ENCODE measurements at places on chromosomes 16 and 17.

GRCh38 chr17:21165922-21166594, 39.3 kb downstream of the DHRS7B start:
- no peak for DNase-seq

DNA sequence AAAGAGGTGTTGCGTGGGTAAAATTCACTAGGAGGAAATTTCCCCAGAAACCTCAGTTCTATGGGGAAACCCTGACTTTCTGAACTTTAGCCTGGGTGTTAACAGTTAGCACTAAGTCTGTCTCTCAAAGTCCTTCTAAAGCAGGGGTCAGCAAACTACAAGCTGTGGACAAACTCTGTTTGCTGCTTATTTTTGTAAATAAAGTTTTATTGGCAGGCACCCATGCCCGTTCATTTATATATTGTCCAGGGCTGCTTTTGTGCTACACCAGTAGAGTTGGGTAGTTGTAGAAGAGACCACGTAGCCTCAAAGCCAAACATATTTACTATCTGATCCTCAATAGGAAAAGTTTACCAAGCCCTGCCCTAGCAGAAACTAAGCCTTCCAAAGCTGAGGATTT, 159.7 kb downstream of the USP31 start:
- DNase-seq: no peak

GRCh38 chr16:77674888-77675287, 47.4 kb upstream of the NUDT7 start:
- DNase-seq: no peak

DNA sequence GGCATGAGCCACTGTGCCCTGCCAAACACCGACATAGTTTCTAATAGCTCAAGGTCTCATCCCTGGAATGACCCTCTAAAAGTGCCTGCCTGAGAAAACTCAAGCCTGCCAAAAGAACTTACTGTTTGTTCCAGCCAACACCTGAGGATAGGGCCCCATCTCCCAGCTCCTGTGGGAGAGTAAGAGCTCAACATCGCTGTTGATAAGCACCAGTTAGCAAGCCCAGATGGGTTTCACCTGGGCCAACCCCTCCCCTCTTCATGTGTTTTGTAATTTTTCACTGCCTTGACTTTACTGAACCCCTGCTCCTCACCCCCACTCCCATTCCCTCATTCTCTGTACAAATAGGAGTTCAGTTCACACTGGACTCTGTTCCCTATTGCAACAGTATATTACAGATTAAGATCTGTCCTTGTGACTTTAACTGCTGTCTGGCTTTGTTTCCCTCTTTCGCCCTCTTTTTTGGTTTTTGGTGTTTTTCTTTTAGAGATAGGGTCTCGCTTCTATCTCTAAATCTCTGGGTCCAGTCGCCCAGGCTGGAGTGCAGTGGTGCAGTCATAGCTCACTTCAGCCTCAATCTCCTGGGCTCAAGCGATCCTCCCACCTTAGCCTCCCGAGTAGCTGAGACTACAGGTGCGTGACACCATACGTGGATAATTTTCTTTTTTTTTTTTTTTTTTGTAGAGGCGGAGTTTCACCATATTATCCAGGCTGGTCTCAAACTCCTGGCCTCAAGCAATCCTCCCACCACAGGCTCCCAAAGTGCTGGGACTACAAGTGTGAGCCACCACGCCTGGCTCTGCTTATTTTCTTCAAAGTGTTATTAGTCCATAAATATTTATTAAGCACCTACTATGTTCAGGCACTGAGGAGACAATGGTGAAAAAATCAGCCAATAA, 12.3 kb downstream of the NUPR1 start:
- DNase-seq: no peak

GRCh38 chr16:66798161-66798560, 3.2 kb downstream of the TERB1 start:
- no peak for DNase-seq

DNA sequence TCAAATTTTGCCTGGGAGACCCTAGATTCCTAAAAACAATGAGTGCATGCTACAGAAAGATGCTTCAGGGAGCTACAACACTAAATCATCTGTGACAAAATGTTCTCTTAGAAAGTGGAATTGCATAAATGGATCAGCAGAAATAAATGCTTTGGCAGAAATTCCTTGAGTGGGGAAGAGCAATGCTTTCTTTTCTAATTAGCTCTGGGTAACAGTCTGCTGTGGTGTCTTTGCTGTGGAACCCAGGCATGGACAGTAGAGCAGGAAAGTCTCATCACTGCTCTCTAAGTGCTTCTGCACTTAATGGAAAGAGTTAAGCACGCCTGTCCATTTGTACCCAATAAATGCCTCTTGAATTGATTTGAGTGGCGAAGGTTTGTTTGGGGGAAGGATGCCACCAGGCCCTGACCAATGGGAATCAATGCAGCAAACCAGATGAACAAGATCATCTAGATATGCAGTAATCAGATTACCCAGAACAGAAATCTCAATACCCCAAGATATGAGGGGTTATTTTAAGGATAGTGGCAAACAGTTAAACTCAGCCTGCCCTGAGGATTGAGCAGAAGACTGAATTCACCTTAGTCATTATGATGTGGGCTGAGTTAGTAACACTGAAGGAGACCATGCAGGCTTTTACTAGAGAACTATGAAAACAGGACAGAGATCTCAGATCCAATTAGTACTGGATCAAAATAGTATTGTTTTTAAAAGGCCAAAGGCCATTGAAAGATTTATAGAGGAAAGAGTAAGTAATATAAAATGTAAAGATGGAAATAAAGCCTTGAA, 13.6 kb downstream of the HLF start:
- DNase-seq: no peak

DNA sequence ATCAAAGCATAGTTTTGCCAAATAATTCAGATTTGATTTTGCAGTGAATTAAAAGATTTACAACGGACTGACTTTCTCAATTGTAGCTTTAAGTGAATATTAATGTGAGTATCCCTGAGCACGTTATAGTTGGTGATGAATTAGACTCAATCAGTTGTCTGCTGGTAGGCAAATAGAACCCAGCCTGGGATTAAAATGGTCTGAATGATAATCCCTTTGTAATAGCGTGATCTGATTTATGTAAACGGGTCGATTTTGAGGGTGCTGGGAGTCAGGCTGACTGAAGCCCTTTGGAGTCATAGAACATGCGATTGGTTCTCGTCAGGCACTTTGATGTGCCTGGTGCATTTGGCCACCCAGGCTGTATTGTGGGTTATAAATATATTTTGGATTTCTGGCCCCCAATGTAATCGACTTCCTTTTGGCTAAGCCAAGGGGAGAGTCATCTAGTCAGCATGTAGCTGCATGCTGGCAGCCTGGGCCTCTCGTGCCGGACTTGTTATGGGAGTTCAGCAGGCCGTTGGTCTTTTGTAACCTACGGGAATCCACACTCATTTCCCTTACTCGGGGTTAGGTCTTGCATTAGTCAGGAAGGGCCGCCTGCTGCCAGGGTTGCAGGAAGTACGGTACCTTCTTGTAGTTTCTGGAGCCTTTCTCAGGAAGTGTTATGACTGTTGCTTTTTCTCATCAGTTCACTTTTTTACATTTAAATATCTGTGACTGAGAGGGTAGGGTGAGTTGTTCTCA, 5.4 kb downstream of the PGS1 start:
- no peak for DNase-seq

GRCh38 chr16:85190572-85190971, 78.3 kb upstream of the CIBAR2 start:
- no peak for DNase-seq

- no peak for DNase-seq
These were observed 1.3 kb downstream of the NETO2 start for GRCh38 chr16:47142486-47142820.

GRCh38 chr17:73337330-73337710, 25.5 kb upstream of the CDC42EP4 start:
- no peak for DNase-seq

DNA sequence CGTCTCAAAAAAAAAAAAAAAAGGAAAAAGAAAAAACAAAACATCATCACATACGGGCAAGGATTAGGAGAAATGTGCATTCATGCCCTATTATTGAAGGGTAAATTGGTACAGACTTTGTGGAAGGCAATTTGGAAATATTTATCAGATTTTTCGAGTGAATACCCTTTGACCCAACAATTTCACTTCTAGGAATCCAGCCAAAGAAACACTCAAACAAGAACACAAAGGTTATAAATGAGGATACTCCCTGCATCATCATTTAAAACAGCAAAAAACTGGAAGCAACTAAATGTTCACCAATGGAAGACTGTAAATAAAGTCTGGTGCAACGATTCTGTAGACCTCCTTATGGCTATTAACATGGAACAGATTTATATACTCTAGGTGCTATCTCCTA, 12.9 kb downstream of the ZNF423 start:
- DNase-seq: no peak

DNA sequence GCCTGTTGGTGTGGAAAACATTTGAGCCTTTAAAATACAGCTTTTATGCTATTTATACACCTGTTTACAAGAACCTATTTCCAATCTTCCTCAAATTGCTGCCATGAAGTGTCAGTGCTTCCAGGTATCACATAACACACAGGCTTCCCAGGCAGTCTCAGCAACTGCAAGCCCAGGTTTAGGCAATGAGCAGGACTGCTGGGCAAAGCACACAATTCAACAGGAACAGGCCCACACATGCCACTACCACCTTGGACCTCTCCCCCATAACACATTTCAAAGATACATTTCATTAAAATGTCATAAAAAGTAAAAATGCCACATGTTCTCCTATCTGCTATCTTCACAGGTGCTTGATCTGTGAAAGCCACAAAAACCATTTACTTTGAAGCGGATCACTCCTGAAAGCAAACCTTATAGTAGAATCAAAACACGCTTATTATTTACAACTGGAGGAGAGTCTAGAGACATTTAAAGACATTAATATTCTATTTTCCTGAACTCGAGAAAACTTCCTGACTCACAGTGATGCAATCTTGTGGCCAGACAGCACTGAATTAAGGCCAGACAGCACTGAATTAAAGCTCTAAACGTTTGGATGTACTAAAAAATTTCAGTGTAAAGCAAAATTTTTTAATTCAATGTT, 31.5 kb downstream of the ANKFY1 start:
- no peak for DNase-seq

DNA sequence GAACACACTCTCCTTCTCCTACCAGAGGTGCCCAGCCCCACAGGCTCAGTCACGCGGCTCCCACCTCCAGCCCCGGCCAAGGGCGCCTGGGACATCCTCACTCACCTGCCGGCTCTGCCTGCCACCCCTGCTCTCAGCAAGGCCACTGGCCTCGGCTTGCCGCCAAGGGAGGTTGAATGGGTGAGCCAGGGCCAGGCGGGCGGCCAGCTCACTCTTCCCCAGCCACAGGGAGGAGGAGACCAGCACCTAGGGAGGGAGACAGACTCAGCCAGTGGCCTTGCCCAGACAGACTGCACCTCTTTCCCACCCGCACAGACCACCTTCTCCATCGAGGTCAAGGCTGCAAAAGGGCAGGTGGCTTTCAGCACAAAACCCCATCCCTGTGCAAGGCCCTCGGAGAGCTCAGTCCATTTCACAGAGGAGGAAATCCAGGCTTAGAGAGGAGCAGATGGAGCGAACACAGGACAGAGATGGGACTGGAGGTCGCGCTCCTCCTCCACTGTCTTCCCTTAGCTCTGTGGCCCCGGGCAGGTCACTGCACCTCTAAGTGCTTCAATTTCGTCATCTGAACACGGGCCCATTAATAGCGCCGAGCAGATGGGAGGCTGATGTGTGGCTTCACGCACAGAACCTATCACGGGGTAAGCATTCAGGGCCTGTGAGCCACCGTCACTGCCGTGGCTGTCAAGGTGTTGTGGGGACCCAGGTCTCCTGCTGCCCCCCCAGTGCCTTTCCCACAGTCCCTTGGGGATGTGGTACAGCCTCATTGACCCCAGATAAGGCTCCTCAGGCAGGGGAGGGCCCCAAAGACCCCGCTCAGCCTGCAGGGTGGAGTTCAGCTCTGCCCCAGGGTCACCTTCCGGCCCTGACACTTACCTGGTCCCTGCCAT, 56.1 kb downstream of the RMI2 start:
- DNase-seq: no peak

DNA sequence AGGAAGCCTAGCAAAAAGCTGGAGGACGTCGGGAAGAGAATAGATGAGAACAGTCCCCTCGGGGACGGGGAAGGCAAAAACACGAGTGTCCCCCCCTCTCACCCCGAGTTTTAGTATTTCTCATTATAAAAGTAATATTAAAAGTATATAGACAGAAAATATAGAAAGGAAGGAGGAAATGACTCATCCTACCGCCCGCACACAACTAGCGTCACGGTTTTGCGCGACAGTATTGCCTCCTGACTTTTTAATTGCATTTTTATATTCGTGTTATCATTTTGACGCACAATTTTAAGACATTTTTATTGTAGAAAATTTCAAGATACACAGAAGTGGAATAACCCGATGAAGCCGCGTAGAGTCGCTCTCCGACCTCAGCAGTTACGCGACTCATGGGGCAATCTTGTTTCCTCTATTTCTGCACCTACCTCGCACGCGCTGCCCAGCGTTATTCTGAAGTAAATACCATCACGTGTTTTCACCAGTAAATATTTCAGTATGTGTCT, 652 bp upstream of the SLC25A19 start:
- peak; percentile 39 for DNase-seq

- DNase-seq: no peak
These were observed 231.1 kb upstream of the SDK2 start for GRCh38 chr17:73875346-73875745.
